ENCODE measurements at places on chromosomes 3 and 15.

DNA sequence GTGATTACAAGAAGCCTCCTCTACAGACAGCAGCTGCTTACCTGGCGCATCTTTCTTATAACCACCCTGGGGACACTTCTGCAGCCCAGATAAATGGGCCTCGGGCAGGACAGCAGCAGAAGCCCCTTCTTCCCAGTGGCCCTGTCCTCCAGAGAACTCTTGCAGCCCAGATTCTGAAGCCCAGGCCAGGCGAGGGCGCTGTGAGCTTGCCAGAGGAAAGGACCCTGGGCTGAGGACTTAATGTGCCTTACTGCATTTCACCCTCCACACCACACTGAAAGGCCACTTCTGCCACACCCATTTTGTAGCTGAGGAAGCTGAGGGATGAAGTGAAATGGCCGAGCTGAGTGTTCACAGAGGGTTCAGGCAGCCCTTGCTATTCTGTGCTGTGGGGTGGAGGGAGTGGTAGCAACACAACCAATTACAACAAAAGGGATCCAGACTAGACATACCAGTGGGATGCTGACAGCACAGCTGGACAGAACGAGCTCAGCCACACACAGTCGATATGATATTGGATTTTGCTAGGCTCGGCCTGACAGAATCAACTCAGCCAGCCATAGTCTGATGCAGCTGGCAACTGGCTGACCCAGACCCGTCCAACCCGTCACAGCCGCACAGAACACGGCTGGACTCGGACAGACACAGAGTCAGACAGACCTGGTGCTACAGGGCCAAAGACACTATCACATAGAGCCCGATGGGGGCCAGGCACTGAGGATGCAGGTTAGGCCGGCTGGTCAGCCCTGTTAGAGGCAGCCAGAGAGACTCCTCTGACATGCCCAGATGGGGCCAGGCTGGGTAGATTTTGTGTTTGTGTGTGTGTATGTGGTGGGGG lies 7.3 kb downstream of the ACOX2 start:
- DNase-seq = no peak

DNA sequence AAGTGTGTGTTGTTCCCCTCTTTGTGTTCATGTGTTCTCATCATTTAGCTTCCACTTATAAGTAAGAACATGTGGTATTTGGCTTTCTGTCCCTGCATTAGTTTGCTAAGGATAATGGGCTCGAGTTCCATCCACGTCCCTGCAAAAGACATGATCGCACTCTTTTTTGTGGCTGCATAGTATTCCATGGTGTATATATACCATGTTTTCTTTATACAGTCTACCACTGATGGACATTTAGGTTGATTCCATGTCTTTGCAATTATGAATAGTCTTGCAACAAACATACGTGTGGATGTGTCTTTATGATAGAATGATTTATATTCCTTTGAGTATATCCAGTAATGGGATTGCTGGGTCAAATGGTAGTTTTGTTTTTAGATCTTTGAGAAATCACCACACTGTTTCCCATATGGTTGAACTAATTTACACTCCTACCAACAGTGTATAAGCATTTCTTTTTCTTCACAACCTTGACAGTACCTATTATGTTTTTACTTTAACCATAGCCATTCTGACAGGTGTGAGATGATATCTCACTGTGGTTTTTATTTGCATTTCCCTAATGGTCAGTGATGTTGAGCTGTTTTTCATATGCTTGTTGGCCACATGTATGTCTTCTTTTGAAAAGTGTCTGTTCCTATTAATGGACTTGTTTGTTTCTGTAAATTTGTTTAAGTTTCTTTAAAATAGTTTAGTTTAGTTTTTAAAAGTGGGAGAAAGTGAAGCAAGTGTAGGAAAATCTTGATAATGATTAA lies 21.9 kb upstream of the SLC30A4 start:
- DNase-seq = no peak

GRCh38 chr15:37041836-37042235 lies 58.5 kb downstream of the MEIS2 start:
- DNase-seq = no peak

DNA sequence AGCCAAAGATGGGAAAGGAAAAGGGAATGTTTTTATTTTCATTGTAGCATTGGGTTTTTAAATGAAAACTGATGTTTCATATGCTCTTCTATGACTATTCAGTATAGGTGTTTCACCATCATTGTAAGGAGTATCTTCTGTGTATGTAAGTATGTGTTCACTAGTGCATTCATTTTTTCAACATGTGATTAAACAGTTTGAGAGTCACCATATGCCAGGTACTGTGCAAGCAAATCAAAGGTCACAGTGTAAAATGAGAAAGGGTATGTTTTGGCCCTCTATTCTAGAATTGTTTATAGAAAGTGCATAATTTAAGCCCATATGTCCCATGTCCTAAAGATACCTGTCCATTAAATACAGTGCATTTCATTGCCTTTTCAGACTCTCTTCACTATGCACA lies 207.2 kb downstream of the ZBTB20 start:
- DNase-seq = no peak

GRCh38 chr3:142818651-142819050 lies 70.2 kb downstream of the PCOLCE2 start:
- DNase-seq = no peak

GRCh38 chr3:55946574-55947160 lies 459.6 kb upstream of the WNT5A start:
- DNase-seq = no peak

- DNase-seq = peak; percentile 5
Observed at GRCh38 chr3:123584284-123584987, 417 bp downstream of the HACD2 start.

GRCh38 chr15:61063875-61064320 lies 165.2 kb downstream of the RORA start:
- DNase-seq = no peak

GRCh38 chr3:12973827-12974226 lies 99.4 kb downstream of the IQSEC1 start:
- DNase-seq = no peak

GRCh38 chr3:117054556-117054955 lies 345.0 kb downstream of the TUSC7 start:
- DNase-seq = no peak

DNA sequence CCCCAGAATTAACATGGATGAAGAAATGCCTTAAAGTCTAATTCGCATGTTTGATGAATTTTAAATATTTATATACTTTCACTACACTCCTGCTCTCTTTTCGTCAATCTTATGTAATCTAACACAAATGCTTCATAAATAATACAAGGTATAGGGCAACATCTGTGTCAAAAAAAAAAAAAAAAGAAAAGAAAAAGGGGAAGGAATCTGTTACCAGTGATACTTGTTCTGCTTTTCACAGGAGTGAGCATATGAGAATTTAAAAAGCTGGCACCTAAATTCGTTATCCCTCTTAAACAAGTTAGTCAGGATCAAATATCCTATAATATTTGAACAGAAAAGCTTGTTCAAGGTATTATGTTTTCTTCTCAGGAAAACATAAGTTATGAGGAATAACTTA lies 243.8 kb downstream of the KCNH8 start:
- DNase-seq = no peak

DNA sequence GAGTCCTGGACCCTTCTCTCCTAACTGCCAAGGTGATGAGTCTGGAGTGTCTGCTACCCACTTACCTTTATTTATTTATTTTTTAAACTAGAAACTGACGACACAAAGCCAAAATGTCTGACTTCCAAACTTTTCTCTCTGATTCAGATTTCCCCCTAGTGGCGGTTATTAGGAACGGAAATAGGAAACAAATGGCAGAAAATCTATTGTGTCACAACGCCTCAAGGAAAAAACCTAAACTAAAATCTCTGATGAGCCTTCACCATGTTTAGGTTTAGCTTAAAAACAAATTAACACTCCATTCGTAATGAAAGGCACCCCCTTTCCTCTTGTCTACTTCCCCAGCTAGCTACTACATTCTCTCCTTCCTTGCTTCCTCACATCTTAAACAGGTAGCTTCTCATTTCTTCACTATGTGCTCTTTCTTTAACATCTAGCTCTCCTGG lies 94.0 kb upstream of the MEX3B start:
- no peak for DNase-seq

GRCh38 chr3:113249111-113249510 lies 37.8 kb downstream of the BOC start:
- no peak for DNase-seq

- DNase-seq = no peak
Observed at GRCh38 chr15:25544076-25544475, 105.3 kb upstream of the UBE3A start.

DNA sequence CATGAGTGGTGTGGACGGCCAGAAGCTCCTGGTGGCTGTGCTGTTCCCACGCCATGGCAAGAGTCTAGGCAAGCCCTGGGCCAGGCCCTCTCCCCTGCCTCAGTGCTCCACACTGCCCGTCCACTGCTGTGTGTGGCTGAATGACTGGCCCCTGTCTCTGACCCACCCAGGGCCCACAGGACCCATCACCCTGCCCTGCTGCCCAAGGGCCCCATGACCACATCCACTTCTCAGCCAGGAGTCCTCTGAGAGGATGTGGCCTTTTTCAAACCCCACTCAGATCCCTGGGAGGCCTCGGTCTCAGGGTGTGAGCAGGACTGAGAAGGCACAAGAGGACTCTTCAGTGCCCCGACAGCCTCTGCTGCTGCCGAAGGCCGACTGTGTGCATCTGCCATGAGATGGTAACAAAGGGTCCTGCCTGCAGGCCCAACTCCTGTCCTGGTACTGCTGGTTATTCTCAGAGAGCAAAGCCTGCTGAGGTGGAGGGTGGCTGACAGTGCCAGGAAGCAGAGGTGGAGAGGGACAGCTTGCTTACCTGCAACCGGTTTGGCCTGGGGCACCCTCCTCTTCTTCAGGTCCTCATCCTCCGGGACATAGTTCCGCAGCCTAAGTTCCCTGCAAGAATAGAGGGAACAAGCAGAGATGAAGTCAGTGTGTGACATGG lies 47.5 kb downstream of the PTH1R start:
- DNase-seq = no peak

DNA sequence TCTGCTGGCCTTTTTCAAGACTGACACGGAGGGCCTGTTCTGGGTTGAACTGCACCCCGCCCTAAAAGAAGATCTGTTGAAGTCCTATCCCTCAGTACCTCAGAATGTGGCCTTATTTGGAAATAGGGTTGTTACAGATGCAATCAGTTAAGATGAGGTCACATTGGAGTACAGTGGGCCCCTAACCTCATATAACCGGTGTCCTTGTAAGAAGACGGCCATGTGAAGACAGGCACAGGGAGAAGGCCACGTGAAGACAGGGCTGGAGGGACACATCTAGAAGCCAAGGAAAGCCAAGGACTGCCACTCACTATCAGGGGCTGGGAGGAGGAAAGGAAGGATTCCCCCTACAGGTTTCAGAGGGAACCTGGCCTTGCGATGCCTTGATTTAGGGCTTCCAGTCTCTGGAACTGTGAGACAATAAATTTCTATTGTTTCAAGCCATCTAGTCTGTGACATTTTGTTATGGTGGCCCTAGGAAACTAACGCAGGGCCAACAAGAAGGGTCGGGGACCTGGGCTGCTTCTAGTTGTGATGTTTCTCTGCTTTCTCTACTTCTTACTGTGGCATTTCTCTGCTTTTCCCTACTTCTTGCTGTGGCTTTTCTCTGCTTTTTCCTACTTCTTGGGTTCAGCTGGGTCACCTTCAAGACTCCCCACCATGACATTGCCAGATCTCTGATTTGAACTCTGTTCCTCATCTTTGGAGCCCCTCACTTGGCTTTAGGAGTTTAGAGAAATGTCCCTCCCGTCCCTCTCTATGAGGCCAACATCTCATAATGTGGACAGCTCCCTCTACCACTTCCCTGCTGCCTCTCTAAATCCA lies 4.8 kb upstream of the CCDC174 start:
- DNase-seq = no peak

DNA sequence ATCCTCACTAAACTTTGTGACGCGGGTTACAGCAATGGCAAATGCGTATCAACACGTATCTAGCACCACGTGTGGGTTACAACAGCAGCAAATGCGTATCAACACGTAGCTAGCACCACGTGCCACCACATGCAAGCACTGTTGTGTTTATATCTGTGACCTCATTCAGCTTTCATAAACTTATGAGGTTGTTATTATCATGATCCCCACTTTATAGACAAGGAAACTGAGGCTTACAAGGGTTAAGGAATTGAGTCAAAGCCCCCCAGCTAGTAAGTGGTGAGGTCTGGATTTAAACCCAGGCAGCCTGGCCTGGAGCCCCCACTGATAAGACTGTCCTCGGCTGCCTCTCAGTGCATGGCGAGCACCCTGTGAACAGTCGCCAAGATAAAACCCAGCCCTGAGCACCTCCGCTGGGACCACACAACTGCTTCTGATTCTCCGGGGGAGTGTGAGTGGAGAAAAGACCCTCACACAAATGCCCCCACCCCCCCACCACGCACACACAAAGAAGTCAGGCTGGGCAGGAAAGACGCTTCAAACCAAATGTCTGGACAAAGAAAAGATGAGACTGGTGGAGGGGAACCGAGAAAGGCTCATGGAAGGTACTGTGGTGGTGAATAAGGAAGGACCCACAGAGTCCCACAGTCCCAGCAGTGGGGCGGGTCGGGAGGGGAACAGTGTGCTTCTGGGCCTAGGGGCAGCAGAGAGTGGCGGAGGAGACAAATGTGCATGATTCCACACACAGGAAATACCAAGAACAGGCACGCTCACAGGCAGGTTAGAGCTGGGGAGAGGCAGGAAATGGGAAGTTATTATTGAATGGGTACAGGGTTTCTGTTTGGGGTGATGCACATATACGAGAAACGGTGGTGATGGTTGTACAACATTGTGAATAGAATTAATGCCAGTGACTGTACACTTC lies 173.4 kb downstream of the XXYLT1 start:
- DNase-seq = no peak

DNA sequence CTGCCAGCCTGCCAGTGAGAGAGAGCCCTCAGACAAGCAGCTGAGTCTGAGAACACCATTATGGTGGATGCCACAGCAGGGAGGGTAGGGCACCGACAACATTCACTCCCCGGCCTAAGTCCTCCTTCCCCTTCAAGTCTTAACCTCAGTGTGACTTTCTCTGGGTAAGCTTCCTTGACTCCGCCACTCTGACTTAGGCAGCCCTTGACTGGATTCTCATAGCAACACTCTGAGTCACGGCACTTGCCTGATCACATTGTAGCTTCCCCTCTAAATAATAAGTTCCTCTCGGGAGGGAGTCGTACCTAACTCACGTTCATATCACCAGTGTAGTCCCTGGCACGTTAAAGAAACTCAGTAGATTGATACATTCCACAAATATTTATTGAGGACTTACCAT lies 180.5 kb downstream of the FOXB1 start:
- no peak for DNase-seq

- no peak for DNase-seq
Observed at GRCh38 chr3:163490119-163490518, 1588.2 kb downstream of the SI start.

- DNase-seq = no peak
Observed at GRCh38 chr15:22949074-22949547, 31.1 kb downstream of the CYFIP1 start.
